Activated T-helper 2 cell treated with anti-CD3 and anti-CD28 coated beads, Interferon-gamma antibody, Interleukin-2, Interleukin-4, amounts not matched to agents 10 μg/mL and 5 μg/mL and 100 μg/mL, durations not matched to agents 14 hours and 24 hours and 36 hours (primary cell): ENCODE measurements at places on chromosomes 6 and 20. TPM values are rescaled to one million over a fixed set of nuclear protein-coding genes. Genes with fewer than 3 reads are reported as not detected.

- H3K4me3 ChIP-seq, result no peak overlapping the region
- H3K36me3 ChIP-seq, result peaks cover 24% of the 10 kb centered on the region
- no peaks in the 10 kb centered on the region for H3K27me3 ChIP-seq
- peak overlapping the region; percentile 75 for H3K27ac ChIP-seq
- no peak for DNase-seq
- H3K4me1 ChIP-seq, result peaks cover 52% of the 10 kb centered on the region
These were observed 2.4 kb upstream of the ZMYND8 start for GRCh38 chr20:47358672-47359529.

The RIPPLY2 gene
- not detected in 2 replicates for total RNA-seq

GRCh38 chr20:8860011-8860495, 208.8 kb upstream of the PLCB4 start:
- H3K27me3 ChIP-seq, result no peaks in the 10 kb centered on the region
- H3K27ac ChIP-seq, result no peak overlapping the region
- DNase-seq, result no peak
- no peaks in the 10 kb centered on the region for H3K4me1 ChIP-seq

DNA sequence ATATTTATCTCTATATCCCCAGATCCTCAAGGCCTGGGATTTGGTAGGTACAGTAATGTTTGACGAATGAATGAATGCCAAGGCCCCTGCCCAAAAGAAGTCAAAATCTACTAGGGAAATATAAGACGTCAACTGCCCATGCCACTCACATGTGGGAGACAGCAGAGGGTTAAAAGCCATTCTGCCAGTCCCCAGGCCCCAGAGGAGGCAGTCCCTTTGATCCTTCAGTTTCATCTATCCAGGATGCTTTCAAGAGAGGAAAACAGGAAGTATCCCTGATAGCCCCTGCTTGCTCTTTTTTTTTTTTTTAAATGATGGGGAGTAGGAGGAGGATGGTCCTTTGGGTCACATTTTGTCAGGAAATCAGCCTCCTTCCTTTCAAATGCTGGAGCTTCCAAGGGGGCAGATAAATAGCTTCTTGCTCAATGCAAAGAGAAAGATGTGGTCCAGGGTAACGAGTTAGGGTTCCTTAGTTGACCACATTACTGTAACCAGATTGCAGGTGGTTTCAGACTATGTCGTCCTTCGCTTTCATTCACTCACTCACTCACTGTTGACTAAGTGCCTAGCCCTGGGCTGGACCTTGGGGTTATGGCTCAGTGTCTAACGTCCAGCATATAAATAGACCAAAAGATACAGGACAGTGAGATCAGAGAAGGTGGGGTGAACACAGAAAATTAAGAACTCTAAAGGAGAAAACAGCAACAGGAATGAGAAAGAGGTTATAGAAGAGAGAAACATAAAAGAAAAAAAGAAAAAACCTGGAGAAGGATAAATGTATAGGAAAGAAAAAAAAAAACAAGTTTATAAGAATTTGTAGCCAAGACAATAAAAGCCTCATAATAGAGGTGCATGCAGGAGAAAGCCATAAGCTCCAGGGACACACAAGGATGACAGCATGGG, 64.6 kb upstream of the PIM1 start:
- no peak overlapping the region for H3K27ac ChIP-seq
- no peak for DNase-seq
- no peaks in the 10 kb centered on the region for H3K27me3 ChIP-seq

DNA sequence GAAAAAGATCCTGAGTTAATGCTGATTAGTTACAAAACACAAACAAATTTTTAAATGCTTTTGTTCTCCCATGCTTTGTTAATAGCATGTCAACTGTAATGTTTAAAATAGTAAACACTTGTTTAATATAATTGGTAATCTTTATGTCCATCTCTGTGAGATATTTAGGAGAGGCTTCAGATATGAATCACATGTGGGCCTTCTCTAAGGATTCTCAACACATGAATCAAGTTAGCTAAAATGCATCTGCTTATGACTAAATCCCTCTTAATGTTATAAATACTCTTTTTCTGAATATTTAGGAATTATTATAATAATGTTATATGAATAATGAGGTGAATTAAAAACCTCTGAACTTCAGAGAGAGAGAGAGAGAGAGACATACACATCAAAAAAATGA, 345.9 kb upstream of the MANEA start:
- no peak for DNase-seq
- H3K4me3 ChIP-seq, result no peak overlapping the region
- no peaks in the 10 kb centered on the region for H3K4me1 ChIP-seq

The C6orf141 gene
- total RNA-seq, result not detected in 2 replicates

- H3K36me3 ChIP-seq, result no peaks in the 10 kb centered on the region
- H3K4me1 ChIP-seq, result no peaks in the 10 kb centered on the region
- no peak overlapping the region for H3K4me3 ChIP-seq
- no peaks in the 10 kb centered on the region for H3K27me3 ChIP-seq
- H3K27ac ChIP-seq, result no peak overlapping the region
These were observed 26.0 kb upstream of the RSPO3 start for GRCh38 chr6:127092466-127092865.

DNA sequence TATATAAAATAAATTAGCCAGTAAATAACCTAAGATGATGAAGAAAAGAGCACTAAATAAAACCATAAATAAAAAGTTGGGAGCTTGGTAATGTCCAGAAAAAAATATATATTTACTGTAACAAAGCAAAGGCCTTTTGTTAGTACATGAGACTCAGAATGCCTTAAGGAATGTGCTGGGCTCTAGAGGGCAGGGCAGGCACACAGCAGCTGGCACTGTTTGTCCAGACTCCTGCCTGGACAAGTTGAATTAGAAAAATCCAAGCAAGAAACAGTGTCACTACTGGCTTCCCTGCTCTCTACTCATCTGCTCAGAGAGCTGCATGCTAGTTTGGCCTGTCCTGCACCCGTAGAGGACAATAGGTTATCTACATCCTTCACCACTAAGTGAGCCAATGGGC, 8.8 kb downstream of the DEFB129 start:
- peaks cover 13% of the 10 kb centered on the region for H3K4me1 ChIP-seq
- H3K36me3 ChIP-seq, result no peaks in the 10 kb centered on the region

DNA sequence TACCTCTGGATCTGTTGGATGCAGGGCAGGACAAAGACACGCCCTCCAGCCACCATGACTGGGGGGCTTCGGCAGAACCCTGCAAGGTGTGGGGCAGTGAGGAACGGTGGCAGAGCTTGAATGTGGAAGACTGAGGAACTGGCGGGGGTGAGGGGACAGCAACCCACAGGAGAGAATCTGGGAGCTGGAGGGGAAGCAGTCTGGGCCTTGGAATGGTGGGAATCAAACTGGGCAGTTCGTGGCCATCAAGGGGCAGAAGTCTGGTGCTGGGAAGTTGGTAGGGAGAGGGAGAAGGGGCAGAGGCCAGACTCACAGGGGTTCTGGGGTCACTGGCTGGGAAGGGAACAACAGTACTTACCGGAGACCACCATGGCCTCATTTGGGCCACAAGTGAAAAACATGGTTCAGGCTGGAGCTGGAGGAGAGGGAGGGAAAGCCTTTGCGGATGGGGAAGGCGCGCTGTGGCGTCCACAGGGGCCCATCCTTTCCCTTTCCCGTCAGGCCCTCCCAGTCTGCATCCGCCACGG, 635 bp downstream of the FLOT1 start:
- H3K27me3 ChIP-seq, result no peaks in the 10 kb centered on the region
- peaks cover 65% of the 10 kb centered on the region for H3K36me3 ChIP-seq
- peak overlapping the region; percentile 99 for H3K4me3 ChIP-seq
- H3K4me1 ChIP-seq, result peaks cover 53% of the 10 kb centered on the region
- H3K27ac ChIP-seq, result peak overlapping the region; percentile 88

- H3K4me1 ChIP-seq, result no peaks in the 10 kb centered on the region
- H3K36me3 ChIP-seq, result peaks cover 47% of the 10 kb centered on the region
- no peak for DNase-seq
- H3K27me3 ChIP-seq, result no peaks in the 10 kb centered on the region
These were observed 127.2 kb downstream of the CD109 start for GRCh38 chr6:73823046-73823735.

DNA sequence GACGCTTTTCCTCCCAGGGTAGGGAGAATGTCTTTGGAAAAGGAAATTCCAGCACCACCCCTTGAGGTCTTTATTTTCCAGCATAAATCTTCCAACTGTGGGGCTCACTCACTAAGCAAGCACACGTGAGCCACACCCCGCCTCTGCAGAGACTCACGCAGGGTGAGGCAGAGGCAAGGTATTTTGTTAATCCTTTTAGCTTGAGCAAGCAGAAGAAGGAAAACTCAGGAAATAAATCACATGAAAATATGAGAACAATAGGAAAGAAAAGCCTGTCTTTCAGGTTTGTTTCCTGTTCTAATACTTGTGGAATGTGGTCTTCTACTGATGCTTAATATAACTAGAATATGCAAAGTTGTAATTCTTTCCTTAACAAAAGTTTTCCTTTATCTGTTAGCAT, 4.1 kb upstream of the PHACTR2 start:
- peaks cover 6% of the 10 kb centered on the region for H3K36me3 ChIP-seq
- H3K27me3 ChIP-seq, result peaks cover 25% of the 10 kb centered on the region
- H3K4me3 ChIP-seq, result no peak overlapping the region
- DNase-seq, result no peak
- H3K4me1 ChIP-seq, result peaks cover 3% of the 10 kb centered on the region

The CTAGE9 gene
- total RNA-seq, result not detected in 2 replicates

DNA sequence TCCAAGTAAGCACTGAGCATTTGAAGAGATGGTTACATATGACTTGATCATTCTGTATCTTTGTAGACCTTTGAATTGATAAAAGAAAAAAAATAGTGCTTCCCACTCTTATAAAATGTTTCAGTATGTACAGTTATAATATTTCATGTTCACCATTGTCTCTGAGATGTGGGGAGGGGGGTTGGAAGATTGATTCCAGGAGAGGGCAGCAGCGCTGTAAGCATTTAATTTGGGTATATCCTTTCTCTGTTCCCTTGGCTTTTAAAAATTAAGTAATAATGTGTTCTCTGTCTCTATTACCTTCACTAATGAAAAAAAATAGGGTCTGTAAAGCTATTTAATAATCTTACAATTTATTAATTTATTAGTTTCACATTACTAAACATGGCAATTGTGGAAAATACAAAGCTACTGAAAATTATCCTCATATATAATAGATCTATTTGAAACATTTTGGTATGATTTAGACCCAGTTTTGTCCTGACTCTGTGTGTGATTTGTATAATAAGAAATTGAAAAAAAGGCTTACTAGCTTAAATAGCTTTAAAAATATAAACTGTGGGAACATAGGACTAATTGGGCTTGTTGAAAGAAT, 341.2 kb downstream of the CDKAL1 start:
- peaks cover 16% of the 10 kb centered on the region for H3K4me1 ChIP-seq
- DNase-seq, result no peak
- H3K4me3 ChIP-seq, result no peak overlapping the region
- H3K36me3 ChIP-seq, result no peaks in the 10 kb centered on the region
- H3K27me3 ChIP-seq, result no peaks in the 10 kb centered on the region
- no peak overlapping the region for H3K27ac ChIP-seq

The PIGT gene
- 72.5 and 72.7 TPM in 2 replicates for total RNA-seq

The SEL1L2 gene
- not detected in 2 replicates for total RNA-seq

The C6orf15 gene
- not detected in 2 replicates for total RNA-seq

DNA sequence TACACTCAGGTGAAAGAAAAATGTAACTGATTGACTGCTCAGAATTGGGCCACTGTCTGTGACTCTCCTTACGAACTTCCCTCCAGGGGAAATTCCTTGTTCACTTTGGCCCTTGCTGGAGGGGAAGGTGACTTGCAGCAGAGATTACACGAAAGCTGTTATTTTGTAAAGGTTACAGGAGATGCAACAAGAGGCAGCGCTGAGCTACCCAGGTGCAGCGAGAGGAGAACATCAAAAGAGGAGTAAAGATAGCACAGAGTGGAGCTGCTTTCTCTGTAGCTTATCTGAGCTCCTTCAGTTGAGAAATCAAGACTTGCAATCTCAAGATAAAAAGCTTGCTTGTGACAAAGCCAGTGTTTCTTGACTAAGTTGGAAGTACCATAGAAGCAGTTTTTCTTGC, 144.6 kb downstream of the ARHGAP18 start:
- H3K36me3 ChIP-seq, result no peaks in the 10 kb centered on the region
- no peak overlapping the region for H3K27ac ChIP-seq
- no peaks in the 10 kb centered on the region for H3K4me1 ChIP-seq
- no peak overlapping the region for H3K4me3 ChIP-seq
- H3K27me3 ChIP-seq, result peaks cover 17% of the 10 kb centered on the region

GRCh38 chr20:57632286-57632685, 12.1 kb upstream of the ZBP1 start:
- no peak overlapping the region for H3K4me3 ChIP-seq
- H3K4me1 ChIP-seq, result peaks cover 45% of the 10 kb centered on the region
- H3K27ac ChIP-seq, result no peak overlapping the region
- H3K27me3 ChIP-seq, result peaks cover 65% of the 10 kb centered on the region
- no peaks in the 10 kb centered on the region for H3K36me3 ChIP-seq

GRCh38 chr6:11969092-11969491, 43.0 kb upstream of the HIVEP1 start:
- no peaks in the 10 kb centered on the region for H3K4me1 ChIP-seq
- no peak overlapping the region for H3K4me3 ChIP-seq
- no peaks in the 10 kb centered on the region for H3K27me3 ChIP-seq
- no peak overlapping the region for H3K27ac ChIP-seq

The SLC52A3 gene
- total RNA-seq, result not detected in 2 replicates

The DOK5 gene
- total RNA-seq, result 2.9 and 4.7 TPM in 2 replicates

- no peak for DNase-seq
- H3K27ac ChIP-seq, result no peak overlapping the region
- no peaks in the 10 kb centered on the region for H3K36me3 ChIP-seq
- H3K27me3 ChIP-seq, result no peaks in the 10 kb centered on the region
These were observed 14.7 kb upstream of the KCNG1 start for GRCh38 chr20:51037532-51038115.

DNA sequence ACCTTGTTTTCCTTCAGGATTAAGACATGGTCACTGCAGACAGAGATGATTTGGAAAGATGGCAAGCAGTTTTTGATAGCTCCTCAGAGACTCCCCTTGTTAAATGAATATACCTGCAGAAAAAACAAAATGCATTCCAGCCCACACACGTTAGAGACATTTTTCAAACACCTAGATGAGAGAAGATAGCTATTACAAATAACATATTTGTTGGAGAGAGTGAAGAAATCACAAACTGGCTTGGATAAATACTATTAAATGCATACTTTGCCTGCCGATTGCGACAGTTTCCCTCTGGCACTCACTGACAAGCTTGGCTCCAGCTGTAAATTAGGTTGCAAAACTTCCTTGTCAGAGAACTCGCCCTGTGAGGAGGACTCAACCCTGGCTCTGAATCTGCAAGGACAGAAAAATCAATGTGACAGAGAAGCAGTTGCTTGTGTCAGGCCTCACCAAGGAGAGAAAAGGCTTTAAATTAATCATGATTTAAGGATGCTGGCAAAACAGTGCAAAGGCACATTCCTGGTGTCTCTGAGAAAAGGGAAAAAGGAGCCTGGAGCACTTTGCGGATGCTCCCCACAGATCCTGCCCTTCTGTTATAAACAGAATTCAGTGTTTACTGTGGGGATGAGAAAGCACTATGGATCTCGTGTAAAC, 423.7 kb upstream of the MARCKS start:
- no peak for DNase-seq
- H3K27ac ChIP-seq, result no peak overlapping the region
- H3K27me3 ChIP-seq, result no peaks in the 10 kb centered on the region
- H3K4me3 ChIP-seq, result no peak overlapping the region

DNA sequence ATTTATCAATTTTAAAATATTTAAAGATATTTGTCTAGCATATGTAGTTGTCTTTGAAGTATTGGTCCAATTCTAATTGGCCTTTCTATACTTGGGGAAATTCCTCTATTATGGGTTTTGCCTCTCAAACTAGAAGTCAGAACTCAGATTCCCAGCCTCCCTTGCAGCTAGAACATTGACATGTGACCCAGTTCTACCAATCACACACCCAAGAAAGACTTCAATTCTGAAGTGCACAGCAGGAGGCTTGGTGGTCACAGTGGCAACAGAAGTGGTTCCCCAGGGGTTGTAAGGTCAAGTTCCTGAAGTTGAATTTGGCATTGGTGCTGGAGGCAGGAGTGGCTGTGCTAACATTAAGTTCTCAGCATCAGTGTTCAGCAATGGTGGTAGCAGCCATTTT, 14.8 kb upstream of the FKBP5 start:
- H3K27me3 ChIP-seq, result no peaks in the 10 kb centered on the region
- no peak for DNase-seq
- H3K4me3 ChIP-seq, result no peak overlapping the region

The LST1 gene
- total RNA-seq, result 10.2 and 14.6 TPM in 2 replicates
